AG04449 (cell line): ENCODE measurements at places on chromosomes 16 and 17.

DNA sequence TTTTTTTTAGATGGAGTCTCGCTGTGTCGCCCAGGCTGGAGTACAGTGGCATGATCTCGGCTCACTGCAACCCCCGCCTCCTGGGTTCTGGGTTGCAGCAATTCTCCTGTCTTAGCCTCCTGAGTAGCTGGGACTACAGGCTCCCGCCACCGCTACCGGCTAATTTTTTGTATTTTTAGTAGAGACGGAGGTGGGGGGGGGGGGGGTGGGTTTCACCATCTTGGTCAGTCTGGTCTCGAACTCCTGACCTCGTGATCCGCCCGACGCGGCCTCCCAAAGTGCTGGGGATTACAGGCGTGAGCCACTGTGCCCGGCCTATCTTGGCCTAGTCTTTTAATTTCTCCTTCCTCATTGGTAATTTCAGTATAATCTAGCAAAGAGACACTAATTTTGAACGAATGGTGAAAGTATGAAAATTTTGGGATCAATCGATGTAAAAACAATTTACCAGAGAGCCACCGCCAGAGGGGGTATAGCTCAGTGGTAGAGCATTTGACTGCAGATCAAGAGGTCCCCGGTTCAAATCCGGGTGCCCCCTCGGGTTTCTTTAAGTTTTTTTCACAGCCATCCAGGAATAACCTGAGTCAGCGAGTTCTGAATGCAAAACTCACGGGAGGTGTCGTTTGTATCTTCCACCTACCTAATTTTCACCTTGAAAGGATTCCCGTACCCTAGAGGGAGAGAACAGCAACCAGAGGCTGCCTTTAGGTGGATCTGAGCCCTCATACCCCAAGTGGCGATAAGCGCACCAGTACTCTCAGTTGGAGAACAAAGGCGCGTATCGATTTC, 2.5 kb upstream of the LASP1 start:
- no peak for DNase-seq

- no peak for DNase-seq
Measured at GRCh38 chr16:86322283-86322682, 188.0 kb upstream of the FOXF1 start.

DNA sequence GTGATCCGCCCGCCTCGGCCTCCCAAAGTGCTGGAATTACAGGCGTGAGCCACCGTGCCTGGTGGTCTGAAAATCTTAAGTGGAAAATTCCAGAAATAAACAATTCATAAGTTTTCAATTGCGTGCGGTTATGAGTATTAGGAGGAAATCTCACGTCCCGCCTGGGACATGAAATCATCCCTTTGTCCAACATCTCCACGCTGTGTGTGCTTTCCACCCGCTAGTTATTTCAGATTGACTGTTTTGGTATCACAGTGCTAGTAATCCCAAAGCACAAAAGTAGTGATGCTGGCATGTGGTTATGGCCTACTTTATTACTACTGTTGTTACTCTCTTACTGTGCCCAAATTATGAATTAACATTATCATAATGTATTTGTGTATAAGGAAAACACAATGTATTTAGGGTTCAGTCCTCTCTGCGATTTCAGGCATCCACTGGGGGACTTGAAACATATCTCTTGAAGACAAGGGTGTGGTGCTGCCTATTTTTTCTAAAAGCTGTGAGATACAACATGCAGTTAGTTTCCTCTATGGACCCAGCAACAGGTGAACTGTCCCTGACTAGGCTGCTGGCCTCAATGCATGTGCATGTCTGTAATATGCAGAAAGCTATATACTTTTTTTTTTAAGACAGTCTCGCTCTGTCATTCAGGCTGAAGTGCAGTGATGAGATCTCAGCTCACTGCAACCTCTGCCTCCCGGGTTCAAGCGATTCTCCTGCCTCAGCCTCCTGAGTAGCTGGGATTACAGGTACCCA, 32.3 kb downstream of the SLC47A1 start:
- DNase-seq = no peak

DNA sequence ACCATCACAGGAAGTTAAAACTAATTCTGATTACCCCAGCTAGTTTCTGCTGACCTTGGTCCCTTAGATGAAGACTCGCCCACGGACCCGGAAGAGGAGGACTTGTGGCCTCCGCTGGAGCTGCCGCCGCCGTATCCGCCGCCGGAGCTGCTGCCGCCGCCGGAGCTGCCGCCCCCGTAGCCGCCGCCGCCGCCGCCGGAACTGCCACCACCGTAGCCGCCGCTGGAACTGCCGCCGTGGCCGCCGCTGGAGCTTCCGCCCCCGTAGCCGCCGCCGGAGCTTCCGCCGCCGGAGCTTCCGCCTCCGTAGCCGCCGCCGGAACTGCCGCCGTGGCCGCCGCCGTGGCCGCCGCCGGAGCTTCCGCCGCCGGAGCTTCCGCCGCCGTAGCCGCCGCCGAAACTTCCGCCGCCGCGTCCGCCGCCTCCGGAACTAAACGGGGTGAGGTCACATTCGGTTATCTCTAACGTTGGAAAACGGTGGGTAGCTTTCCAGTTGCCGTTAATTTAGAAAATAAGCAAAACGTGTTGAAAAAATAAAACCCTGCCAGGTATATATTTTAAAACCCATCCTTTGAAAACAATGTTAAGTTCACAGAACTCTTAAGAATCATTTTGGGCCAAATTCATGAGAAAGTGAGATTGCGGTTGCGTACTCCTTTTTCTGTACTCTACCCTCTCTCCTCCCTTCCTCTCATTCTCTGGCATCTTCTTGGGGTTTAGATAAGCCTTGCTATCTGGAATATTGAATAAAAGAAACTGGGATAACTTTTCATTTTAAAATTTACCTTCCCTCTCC, 3.5 kb downstream of the KRT10 start:
- DNase-seq = no peak

GRCh38 chr17:51764387-51764971, 394.0 kb downstream of the CA10 start:
- DNase-seq = peak; percentile 9

- DNase-seq = no peak
Measured at GRCh38 chr17:42138749-42139492, 15.9 kb downstream of the RAB5C start.

GRCh38 chr17:63699638-63700527, at the start of gene LIMD2:
LIMD2 (minus strand) TSS chr17:63700125; CDS start chr17:63699298, 827 bp downstream.
- DNase-seq = no peak
